ENCODE measurements at places on chromosomes 7 and 10. TPM values are rescaled to one million over a fixed set of nuclear protein-coding genes. Genes with fewer than 3 reads are reported as not detected.

GRCh38 chr7:151124481-151124880, 38.2 kb downstream of the AGAP3 start:
- no peak for DNase-seq

DNA sequence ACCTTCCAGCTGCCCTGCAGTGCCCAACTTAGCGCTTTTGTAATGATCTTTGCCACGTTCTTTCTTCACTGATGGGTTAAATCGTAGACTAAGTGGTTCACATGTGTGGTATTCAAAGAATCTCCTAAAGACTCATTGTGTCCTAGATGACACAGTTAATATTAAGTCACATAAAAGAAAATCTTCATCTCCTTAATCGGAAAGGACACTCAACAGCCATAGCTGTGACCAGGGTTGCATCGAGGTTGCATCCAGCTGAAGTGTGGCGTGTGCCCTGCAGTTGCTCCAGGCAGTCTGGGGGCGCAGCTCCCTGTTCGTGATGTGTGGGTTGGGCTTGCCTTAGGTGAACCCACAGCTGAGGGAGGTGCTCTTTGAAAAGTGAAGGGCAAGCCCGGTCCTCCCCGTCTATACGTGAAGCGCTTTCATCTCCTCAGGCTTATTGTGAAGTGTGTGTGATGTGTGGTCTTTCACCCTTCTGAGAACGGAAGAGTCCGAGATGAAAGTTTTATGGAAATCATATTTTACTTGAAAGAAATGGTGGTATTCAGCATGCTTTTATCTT, 122.7 kb downstream of the TRRAP start:
- DNase-seq: peak; percentile 63

Gene CHN2
- total RNA-seq: 0.64 TPM

DNA sequence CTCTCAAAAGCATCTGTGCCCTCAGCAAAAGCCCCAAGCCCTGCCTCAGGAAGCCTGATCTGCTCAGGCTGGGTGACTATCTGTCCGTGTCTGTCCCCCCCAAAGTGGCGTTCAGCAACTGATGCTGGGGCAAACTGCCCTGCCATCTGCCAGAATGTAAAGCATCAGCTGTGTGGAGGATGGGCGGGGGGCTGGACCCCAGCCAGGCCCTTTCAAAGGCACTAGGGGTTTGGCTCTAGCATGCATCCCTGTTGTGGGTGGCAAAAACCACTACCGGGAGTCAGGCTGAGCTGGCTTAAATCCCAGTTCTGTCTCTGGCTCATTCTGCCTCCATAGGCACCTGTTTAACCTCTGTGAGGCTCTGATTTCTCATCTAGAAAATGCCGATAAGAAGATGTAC, 35.5 kb downstream of the GPRIN2 start:
- no peak for DNase-seq

Gene ALOX5
- not detected for total RNA-seq

DNA sequence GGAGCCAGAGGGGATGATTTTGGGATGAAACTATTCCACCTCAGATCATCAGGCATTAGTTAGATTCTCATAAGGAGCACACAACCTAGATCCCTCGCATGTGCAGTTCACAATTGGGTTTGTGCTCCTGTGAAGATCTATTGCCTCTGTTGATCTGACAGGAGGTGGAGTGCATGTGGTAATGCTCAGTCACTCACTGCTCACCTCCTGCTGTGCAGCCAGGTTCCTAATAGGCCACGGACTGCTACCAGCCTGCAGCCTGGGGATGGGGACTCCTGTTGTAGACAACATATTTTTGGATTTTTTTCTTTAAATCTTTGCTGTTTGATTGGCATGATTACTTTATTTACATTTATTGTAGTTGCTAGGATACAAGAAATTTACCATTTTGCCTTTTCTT, 765.0 kb downstream of the INHBA start:
- no peak for DNase-seq

Gene ENTPD7
- total RNA-seq: 21.7 TPM

Gene AKR1D1
- not detected for total RNA-seq

Gene ASAH2
- 1.1 TPM for total RNA-seq

- DNase-seq: no peak
Measured at GRCh38 chr7:7979558-7979957, 11.0 kb downstream of the GLCCI1 start.

DNA sequence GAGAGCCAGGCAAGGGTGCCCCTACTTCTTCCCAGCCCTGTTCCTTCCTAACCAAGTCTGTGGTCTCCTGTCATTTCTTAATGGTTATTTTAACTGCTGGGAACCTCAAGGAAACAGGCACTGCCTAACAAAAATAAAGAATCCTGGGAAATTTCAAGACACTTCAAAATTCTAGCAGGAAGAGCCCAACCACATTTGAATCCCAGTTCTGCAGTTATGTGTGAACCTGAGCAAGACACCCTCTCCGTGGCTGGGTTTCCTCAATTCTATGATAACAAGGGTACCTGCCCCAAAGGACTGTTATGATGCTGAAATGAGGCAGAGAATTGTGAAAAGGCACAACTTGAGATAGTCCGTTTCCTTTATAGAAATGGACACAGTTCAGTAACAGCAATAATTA, 36.2 kb upstream of the DUSP5 start:
- no peak for DNase-seq

DNA sequence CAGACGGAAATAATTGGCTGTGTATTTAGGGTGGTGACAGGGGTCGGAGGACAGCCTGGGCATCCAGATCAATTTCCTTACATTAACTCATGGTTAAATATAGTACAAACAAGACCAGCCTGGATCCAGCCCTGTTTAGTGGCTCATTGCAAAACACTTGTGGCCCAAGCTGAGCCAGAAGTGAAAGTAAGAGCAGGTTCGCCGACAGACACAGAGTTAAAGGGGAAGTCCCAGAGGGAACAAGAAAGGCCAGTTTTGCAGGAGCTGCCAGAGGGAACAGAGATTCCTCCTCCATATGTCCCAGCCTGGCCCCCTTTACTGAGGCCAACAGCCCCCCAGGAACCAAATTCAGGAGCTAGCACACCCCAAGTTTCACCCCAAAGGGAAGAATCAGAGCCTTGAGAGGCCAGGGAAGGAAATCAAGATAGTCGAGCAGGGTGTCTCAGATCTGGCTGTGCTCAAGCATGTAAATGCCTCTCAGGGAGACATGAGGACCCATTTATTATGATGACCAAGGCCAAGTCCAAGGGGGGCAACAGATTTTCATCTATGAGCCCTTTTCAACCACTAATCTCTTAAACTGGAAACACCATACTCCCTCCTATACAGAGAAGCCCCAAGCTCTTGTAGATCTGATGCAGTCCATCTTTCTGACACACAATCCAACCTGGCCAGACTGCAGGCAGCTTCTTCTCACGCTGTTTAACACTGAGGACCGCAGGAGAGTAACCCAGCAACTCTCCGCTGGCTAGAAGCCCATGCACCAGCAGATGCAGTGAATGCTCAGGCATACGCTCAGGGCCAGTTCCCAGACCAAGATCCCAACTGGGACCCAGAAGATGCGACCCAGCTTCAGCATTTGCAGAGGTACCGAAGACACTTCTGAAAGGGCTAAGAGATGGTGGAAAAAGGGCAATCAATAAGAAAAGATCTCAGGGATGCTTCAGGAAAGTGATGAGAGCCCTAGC, 15.9 kb upstream of the ADCK2 start:
- DNase-seq: no peak

Gene CPN1
- not detected for total RNA-seq

Gene AGBL3
- total RNA-seq: 1.2 TPM

DNA sequence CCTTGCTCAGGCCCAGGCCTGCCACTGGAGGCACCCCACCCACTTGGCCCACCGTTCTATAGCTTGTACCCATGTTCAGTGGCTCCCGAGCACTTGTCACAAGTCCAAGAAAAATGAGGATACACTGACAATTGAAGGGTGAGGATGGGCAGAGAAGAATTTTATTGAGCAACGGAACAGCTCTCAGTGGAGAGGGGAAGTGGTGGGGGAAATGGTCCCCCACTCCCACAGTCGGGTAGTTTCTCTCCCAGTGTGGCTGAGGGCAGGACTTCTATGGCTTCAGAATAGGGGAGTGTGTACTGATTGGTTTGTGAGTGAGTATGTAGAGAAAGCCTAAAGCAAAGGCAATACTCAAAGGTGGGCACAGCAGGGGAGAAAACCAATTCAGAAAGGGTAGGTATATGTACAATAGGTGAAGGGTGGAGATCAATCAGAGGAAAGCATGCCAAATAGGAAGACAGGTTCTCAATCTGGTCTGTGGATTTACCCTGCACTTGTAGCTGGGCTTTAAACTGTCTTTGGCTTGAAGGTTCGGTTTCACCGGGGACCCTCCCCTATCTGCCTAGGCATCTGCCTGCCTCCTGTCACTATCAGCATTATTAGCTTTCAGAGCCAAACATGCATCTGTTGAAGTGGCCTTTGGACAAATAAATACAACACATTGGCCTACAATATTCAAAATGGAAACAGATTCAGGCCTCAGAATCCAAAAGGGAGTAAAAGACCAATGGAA, 8.9 kb upstream of the TSPAN13 start:
- no peak for DNase-seq

DNA sequence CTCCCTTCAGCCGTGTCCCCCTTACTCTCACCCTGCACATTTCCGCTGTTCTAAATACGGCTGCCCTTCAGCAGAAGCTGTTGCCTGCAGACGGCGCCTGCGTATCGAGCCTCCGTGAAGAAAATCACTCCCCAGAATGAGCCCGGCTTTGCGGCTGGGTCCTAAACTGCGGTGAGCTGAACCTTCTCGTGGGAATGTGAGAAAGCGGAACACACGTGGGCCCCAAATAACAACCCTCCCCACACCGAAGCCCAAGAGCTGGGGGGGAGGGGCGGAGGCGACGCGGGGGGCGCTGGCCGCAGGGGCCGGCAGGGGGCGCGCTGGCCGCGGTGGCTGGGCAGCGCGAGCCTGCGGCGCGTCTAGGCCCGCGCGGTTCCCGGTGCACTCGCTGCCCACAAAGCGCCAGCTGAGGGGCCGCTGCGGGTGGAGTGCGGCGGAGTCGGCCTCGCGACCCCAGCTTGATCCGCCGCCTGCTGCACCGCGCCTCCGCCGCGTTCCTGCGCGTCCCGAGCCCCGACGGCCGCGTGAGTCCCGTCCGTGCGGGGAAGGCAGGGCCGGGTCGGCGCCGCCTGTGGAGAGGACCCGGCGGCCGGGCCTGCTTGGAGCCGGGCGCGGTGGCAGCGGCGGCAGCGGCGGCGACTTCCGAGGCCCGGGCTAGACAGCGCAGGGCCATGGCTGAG, at the start of gene ZNF398:
ZNF398 (plus strand) TSS at position 382 of the 680 bp plus-strand sequence; CDS start at position 672, 290 bp downstream.
- peak; percentile 91 for DNase-seq

- no peak for DNase-seq
Measured at GRCh38 chr10:44478876-44479705, 94.2 kb upstream of the CXCL12 start.

GRCh38 chr7:85177316-85177715, 9.5 kb downstream of the SEMA3D start:
- DNase-seq: no peak

Gene ANKRD30A
- not detected for total RNA-seq

GRCh38 chr7:42511027-42511426, 274.0 kb upstream of the GLI3 start:
- no peak for DNase-seq

DNA sequence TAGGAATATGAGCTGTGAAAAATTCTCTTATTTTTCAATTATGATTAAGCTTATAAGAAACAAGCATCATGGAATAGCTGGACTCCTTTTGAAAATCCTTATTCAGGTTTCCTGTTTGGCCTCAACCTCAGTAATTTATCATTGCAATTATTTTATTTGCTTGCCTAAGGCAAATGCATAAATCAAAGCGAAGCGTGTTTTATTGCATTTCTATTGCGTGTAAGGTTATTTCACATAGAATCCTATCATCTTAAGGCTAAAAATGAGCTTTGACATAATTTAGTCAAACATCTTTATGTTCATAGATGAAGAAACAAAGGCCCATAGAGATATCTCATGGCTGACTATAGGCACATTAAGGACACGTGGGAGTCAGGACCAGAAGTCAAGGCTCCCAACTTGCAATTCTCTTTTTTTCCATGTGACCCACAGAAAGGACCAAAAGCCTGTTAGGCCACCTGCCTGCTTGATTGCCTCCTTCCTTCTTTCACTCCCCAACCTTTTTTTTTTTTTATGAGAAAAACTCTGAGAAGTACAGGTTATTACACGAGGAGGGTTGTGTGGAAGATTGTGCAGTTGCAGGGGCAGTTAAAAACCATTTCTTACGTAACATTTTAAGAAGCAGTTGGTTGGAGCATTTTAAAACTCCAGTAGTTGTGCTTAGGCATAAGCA, 261.0 kb downstream of the HDAC9 start:
- DNase-seq: no peak

DNA sequence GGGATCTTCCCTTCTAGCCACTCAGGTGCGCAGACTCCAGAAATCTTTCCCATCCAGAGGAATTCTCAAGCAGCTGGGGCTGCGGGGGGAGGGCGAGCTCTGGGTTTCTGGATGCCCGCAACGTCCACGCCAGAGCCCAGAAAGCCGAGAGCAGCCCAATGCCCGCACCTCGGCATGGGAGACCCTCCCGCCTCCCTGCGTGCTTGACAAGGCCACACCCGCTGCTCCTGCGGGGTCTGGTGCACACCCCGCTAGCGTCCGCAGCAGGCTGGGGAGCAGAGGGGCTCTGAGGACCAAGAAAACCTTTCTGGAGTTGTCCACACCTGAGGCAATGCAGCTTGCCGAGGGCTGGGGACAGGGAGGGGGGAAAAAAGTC, 66.2 kb downstream of the SLC29A4 start:
- no peak for DNase-seq

DNA sequence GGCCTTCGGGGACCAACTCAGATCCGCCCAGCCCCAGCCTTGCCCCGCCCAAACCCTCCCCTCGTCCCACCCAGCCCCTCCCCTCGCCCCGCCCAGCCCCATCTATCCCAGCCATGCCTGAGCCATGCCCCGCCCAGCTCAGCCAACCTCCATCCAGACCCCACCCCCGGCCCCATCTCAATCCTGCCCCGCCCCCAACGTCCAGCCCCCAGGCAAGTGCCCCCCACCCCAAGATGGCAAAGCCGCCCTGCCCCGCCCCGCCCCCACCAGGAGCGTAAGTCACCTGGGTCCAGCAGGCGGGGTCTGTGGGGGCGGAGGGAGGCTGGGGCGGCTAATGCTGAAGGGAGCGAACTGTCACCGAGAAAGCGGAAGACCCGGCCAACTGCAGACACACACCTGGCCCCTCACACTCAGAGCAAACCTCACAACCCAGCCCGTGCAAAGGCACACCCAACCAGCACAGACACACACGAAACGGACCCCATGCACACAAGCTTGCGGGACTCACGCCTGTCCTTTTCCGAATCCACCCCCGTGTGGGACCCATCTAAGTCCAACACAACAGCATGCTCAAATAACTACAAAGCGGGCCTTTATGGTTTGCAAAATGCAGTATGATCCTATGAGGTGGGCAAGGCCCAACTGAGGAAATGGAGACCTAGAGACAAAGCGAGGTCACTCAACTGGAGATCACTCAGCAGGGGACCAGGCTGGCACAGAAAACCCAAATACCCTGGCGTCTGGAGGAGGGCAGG, 11.5 kb upstream of the OGA start:
- DNase-seq: no peak

DNA sequence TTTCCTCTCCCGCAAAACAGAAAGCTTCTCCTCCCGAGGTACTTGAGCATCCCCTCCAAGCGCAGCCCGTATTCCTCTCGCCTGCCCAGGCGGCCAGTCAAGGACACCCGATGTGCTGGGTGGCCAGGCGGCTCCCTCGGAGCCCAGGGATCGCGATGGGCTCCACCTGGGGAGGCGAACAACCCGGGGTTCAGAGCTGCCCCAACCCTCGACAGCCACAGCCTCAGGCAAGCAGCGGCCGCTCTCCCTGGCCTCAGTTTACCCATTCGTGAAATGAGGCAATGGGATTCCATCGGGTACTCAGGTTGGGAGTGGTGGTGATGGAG, 147.4 kb downstream of the CYP26A1 start:
- no peak for DNase-seq

Gene KNDC1
- not detected for total RNA-seq

- DNase-seq: no peak
Measured at GRCh38 chr7:136342251-136342650, 365.1 kb upstream of the MTPN start.

Measured in osteocyte (in vitro differentiated cells).